Ovary (tissue), 10 donors: ENCODE measurements at places on chromosomes 2 and 18. TPM values are rescaled to one million over a fixed set of nuclear protein-coding genes. Genes with fewer than 3 reads are reported as not detected.

Gene MARCO
- total RNA-seq, result 4.4 TPM

Gene HSPE1
- 69.5 TPM for total RNA-seq

Gene ASB18
- not detected for total RNA-seq

Gene MATN3
- total RNA-seq, result 0.60 TPM

Gene HOXD11
- 1.3 TPM for total RNA-seq

Gene DSEL
- total RNA-seq, result 9.5 TPM

Gene POTEJ
- not detected for total RNA-seq

Gene LINC00305
- total RNA-seq, result not detected

Gene GPR55
- total RNA-seq, result not detected

DNA sequence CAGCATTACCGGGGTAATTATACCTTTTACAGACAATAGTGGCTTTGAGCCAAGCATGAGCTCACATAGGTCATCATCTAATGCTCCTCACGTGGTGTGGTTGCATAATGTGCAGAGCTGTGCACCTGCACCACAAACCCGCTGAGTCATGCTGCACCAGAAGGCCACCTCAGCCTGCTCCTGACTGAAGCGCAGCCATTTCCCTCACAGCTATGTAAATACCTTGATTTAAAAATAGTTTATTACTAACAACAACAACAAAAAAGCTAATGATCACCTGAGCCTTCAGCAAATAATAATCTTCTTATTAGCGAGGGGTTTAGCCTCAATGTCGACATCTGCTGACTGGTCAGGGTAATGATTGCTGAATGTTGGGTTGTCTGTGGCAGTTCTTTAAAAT lies 238.8 kb downstream of the MBD5 start:
- DNase-seq, result no peak

- no peak for DNase-seq
These were observed 24.1 kb downstream of the TWIST2 start for GRCh38 chr2:238872026-238872425.

DNA sequence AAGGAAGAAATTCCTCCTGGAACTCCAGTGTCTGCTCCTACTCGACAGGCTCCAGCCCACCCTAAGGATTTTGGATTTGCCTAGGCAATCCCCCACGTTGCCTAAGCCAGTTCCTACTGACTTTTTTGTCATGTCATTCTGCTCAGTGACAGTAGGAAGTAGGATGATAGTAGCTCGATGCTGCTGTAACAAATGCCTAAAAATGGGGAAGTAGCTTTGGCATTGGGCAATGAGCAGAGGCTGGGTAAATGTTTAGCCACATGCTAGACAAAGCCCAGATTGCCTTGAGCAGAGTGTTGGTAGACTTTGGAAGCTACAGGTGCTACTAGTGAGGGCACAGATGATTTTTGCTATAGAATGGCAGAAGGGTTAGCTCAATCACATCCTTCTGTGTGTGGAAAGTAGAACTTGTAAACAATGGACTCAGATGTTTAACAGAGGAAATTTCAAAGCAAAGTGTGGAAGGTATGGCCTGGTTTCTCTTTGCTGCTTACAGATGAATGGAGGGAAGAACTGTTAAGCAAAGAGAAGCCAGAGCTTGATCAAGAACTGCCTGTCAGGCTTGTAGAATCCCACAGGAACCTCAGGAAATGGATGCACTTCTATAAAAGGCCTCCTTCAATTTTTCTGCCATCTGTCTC lies 154.8 kb downstream of the RNF144A start:
- no peak for DNase-seq

DNA sequence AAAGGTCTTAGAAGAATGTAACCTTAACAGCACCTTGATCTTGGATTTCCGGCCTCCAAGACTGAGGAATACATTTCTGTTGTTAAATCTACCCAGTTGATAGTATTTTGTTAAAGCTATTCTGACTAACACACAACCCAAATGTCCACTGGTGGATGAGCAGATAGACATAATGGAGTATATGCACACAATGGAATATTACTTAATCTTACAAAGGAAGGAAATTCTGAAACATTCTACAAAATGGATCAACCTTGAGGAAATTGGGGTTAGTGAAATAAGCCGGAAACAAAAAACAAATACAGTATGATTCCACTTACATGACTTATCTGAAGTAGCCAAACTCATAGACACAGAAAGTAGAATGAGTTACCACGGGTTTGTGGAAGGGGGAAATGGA lies 168.7 kb downstream of the ZNF804A start:
- DNase-seq, result no peak
